Activated naive CD4-positive, alpha-beta T cell treated with anti-CD3 and anti-CD28 coated beads, Interleukin-2, amount 50 U/mL, for 72 hours (primary cell): ENCODE measurements at places on chromosomes 6 and 20.

DNA sequence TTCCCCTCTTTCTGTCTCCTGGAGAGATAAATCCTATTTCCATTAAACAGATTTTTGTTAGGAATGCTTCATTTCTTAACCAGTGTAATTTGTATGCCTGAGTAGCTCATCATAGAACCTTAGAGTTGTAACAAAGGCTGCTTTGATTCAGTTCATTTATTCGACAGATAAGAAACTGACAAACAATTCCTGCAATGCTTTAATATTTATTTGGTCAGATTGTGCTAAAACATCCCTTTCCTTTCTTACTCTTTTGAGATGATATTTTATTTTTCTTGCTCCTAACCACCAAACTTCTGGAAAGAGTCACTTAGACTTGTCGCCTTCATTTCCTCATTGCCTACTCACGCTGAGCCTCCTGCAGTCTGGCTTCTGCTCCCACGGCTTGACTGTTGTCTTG lies 89.0 kb upstream of the SUPT3H start:
- DNase-seq = no peak

- DNase-seq = no peak
Observed at GRCh38 chr20:37727957-37728634, 34.3 kb downstream of the CTNNBL1 start.

DNA sequence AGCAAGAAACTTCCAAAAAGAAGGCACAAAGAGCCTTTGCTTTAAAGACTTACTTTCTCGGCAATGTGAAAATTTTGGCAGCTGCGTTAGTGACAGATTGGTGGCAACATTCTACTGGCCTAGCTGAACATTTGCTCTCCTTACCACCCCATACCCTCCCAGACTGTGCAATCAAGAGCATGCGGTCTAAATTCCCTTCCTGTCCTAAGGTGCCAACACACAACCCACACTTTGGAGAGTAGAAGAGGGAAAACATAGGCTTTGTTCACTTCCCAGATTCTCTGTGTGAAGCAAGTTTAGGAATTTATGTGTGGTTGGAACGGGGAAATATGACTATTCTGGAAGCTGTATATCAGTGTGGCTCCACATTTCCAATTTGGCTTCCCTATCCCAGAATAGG lies 29.8 kb upstream of the NEDD9 start:
- DNase-seq = no peak

DNA sequence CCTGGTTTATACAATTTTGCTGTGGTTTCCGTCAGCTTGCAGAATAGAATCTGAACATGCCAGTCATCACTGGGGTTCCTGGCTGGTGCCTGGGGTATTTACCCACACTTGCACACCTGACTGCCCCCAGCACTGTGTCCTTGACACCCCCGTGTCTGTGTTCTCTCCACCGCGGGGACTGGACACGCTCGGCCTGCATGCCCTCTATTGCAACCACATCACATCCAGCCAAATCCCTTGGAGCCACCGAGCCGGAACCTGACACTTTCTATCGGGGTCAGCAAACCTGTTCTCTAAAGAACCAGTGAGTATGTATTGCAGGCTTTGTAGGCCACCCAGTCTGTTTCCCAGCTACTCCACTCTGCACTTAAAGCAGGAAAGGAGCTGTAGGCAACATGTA lies 527.5 kb downstream of the PRKN start:
- DNase-seq = no peak

GRCh38 chr6:138535728-138536455 lies 36.6 kb upstream of the NHSL1 start:
- no peak for DNase-seq

- no peak for DNase-seq
Observed at GRCh38 chr6:2635911-2636310, 114.8 kb downstream of the MYLK4 start.

DNA sequence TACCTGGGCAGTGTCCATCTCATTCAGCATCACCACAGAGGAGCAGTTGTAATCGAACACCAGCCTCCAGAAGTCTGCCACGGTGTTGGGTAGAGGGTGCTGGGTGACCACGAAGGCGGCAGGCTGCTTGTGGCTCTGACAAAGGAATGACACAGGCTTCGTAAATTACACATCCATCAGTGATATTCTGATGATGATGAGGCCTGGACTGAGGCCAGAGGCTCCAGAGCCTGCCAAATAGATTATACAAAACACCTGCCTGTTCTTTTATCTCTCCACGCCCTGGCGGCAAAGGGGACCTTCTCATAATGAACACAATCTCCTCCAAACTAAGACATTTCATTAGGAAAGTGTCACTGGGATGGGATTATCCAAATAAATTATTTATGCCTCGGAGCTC lies 480.2 kb upstream of the CHD6 start:
- DNase-seq = no peak

DNA sequence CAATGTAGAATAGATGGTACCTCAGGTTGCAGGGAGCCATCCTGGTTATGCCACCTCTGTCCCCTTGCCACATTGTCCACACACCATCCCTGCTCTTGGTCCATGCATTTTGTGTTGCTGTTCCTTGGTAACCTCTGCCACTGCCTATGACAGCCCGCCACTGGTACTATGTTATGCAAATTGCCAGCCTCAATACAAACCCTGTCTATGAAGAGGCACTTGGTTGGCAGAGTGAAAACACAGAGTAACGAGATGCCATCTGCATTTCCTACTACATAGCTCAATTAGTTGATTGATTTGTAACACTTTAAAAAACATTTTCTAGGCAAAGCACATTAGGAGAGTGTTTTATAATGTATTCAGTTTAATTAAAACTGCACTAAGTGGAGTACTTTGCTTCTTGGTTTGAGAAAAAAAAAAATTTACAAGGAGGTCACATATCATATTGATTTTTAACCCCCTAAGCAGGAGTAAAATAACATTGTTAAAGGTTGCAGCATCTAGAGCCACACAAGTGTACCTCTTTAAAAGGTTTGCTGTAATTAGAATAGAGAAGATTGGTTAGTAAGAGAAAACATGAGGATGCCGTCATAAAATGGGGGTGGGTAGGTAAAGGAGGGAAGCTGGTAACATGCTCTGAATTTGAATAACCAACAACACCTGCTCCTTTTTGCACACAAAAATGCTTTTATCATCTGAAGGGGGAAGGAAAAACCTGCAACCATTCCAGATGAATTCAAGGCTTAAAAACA lies 817.1 kb downstream of the KIF16B start:
- DNase-seq = no peak

GRCh38 chr20:15700147-15700765 lies 873.0 kb downstream of the KIF16B start:
- DNase-seq = no peak

DNA sequence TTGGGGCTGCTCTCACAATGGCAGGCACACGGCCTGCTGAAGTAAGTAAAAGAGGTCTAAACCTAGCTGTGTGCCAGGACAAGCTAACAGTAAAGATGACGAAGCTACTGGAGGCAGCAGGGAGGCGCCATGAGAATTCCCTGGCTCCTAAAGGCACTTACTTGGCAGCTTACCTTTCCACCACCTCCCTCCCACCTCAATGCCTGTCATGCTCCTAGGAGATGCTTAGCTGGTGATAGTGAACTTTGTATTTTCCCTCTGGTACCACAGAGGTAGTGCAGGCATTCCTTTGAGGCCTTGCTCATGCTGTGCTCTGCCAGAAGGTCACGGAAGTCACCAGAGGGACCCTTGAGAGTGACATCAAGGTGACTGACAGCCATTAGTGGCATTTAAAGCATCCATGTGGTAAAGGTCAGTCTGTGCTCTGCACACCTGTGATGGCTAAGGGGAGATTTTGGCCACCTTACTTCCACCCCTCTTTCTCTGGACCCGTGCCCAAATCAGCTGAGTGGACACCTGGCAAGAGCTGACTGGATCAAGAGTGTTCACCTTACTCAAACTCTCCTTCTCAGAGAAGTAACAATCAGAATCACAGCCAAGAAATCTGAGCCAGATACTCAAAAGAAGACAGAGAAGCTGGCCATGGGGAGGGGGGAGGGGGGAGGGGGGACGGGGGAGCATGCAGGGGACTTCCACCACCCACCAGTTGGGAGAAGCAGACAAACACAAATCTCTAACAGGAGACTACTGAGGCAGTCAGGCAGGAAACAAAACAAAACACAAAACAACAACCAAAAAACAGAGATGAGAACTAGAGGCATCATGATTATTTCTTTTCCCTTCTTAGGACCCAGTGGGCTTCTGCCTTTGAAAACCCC lies 2.9 kb downstream of the FKBP1A start:
- no peak for DNase-seq

DNA sequence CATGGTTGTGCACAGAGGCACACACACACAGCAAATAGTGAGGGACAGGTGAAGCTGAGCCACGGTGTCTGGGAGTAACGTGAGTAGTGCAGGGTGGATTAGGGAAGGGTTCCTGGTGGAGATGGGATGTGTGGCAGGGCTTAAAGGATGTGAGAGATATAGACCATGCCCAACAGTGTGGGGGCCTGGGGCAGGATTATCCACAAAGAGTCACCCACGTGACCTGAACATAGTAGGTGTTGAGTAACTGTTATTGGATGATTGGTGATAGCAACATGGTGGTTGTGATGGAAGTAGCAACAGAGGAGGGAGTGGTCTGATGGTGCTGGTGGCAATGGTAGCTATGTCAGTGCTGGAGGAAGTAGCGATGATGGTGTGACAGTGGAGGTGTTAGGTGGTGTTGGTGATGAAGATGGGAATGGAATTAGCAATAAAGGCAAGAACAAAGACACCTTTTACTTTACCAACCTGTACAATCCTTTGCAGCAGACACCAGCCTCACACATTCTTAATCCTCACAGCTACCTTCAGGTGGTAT lies 135.1 kb downstream of the MRPL14 start:
- DNase-seq = no peak

DNA sequence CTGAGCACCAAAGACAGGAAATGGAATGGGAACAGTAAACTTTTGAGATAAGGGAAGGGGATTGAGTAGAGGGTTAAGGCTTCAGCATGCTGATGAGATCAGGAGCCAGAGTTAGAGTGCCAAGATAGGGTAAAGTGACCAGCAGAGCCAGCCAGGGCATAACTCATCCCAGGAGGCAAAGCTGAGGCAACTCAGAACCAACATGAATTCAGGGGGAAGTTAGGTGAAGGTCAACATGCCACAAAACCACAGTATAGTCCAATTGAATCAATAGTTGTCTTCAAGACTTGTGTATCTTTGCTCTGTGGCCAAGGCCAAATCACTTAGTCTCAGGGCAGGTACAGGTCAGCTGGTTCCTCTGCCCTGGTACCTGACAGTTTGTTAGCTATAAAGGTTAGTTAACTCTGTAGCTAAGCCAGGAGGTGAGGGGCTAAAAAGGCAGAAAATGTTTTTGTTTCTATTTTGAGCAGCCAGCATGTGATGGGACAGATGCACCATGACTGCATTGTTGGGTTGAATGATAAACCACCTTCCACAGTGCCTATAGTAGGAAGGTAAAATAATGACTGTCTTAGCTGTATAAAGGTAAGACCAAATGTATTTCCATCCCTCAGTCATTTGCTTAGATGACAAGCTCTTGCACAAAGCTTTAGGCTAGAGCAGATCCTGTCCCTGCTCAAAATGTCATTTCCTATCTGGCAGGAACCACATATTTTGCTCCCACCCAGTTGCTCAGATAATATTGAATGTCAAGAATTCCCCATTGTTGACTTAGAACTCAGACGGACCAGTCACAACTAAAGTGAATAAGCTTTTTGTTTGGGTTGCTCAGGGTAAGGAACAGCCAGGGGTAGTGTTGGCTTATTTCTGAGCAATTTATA lies 15.8 kb downstream of the RNF8 start:
- DNase-seq = no peak

GRCh38 chr20:17100506-17100905 lies 126.3 kb upstream of the PCSK2 start:
- no peak for DNase-seq

DNA sequence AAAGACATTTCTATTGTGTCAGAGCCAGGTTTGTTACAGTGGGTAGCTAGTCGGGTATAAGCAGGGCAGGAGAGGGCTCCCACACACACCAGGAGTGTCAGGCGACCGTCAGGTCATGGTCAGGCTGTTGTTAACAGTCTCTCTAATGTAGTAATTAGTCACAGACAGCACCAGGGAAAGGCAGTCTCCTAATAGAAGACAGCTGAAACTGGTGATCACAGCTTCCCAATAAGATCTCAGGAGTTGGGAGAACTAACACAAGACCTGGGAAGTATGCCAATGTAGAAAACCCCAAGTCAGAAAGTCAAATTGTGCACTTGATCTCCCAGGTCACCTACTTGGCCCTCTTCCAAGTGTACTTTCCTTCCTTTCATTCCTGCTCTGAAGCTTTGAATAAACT lies 53.0 kb upstream of the GPR6 start:
- DNase-seq = no peak

DNA sequence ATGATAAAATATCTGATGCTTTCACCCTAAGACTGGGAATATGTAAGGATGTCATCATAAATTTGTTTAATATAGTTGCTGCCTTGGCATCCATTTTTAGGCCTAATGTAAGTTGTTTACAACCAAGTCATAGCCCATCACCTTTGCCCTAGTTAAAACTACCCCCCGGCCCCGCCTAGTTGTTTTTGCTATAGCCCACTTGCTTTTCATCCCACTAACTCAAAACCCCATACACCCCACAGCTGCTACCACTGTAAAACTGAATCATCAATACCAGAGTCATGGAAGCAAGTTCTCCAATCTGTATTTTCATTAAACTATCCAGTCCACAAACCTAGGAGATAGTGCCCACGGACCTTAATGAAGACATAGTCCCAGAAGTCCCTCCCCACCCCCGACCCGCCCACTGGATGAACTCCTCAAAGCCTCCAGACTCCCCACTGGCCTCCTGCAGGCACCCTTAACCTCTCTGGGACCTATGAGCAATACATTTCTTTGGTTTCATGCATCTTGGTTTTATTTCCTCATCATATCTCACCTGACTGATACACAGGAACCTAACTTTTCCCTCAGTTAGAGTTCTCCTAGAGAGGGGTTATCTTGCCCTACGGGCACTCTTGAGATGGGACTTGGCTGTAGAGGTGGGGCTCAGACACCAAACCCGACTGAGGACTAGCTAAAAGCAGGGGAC lies 12.5 kb upstream of the ZDHHC14 start:
- DNase-seq = no peak

GRCh38 chr6:73349311-73349710 lies 4.8 kb downstream of the DPPA5 start:
- DNase-seq = no peak

GRCh38 chr6:84976526-84977362 lies 212.3 kb upstream of the TBX18 start:
- DNase-seq = no peak

DNA sequence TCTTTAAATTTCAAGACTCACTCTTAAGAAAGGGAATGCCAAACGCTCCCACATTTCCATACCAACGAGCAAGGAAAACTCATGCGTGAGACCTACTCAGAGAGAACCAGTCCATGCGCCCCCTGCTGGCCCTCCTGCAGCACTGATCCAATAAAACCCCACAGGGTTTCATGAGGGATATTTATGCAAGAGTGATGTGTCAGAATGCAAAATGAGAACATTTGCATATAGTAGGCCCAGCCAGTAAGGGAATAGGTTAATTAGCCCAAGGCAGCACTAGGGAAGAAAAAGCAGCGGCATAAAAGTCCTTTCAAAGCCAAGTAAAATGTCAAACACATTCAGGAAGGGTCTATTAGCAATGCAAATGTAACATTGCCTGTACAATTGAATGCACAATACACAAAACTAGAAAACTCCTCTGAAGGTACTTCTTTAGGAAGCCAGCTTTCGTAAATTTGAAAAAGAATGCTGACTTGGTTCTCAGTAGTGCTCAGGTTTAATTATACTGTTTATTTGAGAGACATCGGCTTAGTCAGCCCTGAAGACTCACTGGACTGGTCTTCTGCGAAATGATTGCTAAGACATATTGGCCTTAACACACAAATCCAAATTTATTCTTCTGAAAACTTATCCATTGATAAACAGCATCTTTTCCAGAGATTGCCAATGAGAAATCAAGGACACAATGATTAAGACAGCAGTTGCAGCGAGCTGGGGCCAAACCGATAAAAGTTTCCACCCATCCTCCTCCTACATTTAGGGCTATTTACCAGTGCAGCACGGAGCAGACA lies 93.2 kb downstream of the GMPR start:
- DNase-seq = peak; percentile 60
